ENCODE measurements at places on chromosomes 2 and 18.

GRCh38 chr2:43086451-43087221 is 139.8 kb downstream of the ZFP36L2 start:
- no peak for DNase-seq

DNA sequence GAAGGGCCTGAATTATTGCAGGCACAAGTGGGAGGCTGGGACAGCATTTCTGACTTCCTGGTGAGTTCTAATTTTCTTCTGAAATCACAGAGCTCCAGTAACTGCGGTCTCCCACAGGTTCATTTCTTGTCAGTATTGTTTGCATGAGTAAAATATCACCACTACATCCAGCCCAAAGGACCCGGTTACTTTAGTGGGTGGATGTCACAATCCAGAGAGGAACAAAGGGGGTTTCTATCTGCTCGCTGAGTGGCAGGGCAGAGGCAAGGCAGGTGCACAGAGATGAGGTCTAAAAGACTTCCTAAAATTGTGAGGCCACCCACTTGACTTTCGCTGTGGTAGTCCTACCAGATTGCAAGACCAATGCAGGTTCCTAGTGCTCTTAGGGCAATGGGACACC is 800.4 kb upstream of the ID2 start:
- DNase-seq = no peak

GRCh38 chr18:33541316-33541715 is 36.7 kb upstream of the ASXL3 start:
- no peak for DNase-seq

- no peak for DNase-seq
These were observed 127.9 kb upstream of the SH3BP4 start for GRCh38 chr2:234823877-234824376.

GRCh38 chr2:169300636-169301530 is 61.5 kb downstream of the LRP2 start:
- DNase-seq = no peak

- DNase-seq = no peak
These were observed 1.1 kb upstream of the MAT2A start for GRCh38 chr2:85537600-85538506.

DNA sequence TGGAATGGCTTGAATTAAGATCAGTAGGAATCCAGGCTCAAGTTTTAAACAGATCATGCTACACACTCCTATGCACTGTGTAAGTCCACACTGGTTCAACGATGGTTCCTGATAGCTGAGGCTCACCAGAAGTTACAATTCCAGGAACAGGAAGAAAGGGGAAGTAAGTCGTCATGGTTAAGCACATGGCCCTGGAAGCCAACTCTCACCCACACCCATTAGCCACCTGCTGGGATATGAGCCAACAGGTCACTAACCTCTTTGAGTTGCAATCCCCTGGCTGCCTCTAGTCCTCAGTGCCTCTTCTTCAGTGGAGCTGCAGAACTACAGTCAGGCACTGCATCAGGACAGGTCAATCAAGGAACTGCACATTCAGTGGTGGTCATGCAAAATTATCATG is 133.5 kb downstream of the TMEM182 start:
- DNase-seq = no peak

DNA sequence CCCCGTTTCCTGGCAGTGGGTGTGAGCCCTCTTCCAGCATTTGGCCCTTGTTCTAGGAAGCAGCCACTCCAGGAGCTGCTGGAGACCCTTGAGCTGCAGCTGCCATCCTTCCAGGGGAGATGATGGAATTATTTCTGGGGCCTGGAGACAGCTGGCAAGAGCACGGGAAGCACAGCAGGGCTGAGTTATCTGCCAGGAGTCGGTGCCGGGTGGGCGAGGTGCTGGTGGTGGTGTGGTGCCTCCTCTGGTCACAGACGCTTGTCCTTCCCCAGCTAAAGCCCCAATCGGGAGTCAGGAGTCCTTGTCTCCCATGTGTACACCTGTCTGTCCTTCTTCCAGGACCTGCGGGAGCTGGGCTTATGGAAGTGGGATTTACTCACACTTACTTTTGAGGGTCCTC is 36.0 kb downstream of the DPYSL5 start:
- peak; percentile 6 for DNase-seq

GRCh38 chr2:220224691-220225543 is 597.5 kb downstream of the SLC4A3 start:
- DNase-seq = no peak

DNA sequence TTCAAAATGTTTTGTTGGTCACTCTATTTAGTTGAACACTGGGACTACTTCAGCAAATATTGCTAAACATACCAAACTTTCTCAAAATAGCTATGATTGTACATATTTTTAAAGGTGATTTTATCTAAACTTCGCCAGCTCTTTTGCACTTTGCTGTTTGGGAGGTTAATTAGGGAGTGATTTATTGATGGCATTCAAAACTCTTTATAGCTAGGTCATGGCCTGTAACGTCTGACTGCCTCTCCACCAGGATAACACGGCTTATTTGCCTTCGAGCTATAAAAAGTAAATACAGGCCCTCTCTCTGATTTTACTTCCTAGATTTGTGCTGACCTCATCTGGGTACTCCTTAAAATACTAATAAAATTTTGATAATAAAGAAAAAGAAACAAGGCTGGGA is 931.9 kb downstream of the DCDC2C start:
- DNase-seq = peak; percentile 70

DNA sequence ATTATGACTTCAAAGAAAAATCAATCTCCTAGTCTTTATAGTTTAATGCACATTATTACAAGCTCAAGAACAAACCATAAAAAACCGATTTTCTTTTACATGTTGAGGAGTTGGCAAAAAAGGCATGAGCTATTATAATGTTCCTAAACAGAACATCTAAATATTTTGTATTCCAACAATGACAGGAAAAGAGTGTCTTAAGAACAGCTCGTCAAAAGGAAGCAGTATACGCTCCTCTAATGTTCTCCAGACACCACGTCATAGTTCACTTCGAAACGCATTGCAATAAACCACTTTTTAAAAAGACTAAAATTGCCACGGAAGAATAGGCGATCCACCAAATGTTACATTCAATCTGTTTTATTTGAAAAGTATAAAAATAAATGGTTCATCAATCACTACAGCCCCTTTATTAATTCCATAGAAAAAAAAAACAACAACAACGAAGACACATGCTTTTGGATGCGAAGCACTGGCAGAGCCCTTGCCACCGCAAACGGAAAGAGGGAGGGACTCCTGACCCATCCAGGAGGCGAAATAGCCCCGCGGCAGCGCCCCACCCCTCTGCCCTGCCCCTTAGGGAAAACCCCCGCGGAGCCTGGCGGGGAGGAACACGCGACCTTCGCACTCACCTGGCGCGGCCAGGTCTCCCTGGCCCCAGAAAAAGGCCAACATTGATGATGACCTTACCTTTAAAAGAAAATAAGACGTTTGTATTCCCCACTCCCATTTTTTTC is 45.8 kb downstream of the MBP start:
- DNase-seq = no peak

- no peak for DNase-seq
These were observed 401.6 kb downstream of the XIRP2 start for GRCh38 chr2:167289651-167290410.

DNA sequence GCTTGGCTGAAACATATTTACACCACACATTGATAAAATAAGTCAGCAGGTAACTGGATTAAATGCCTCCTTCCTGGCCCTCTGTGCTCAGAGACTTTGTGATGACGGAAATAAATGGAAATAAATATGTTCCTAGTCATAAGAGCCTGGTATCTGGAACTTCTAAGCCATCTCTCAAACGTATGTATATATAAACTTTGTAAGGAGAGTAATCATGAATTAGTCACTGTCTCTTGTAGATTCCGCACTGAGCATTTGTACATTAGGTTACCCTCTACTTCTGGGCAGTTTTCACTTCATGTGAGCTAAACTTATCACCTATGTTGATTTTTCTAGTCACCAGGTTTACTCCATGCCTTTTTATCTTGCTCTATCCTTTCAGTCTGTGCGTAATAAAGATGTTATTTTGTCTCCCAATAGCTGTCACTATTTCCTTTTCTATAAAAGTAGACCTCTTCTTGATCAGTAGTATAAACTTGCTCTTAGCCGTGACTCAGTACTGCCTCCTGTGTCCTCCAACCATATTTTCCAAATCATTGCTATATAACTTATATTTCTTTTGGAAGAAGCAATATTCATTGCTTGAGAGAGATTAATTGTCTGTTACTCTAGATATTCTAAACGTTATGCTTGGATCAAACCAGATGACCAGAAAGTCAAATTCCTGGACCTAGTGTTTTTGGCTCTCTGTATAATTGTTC is 53.2 kb downstream of the FEZ2 start:
- no peak for DNase-seq

GRCh38 chr2:188785061-188785460 is 189.1 kb upstream of the COL3A1 start:
- no peak for DNase-seq

DNA sequence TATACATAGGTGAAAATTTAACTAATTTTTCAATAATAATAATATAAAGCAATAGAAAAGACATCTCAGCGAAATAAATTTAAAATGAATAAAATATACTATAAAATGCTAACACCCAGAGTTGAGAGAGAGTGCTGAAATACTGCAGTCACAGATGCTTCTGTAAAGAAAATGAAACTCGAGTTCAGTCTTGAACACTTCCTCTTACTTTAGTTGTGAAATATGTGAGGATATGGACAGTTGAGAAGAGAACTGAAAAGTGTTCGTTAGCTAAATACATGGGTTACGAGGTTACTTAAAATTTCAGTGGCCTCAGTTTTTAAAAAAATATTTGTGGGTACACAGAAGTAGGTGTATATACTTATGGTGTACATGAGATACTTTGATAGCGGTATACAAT is 106.8 kb downstream of the DNAH7 start:
- DNase-seq = no peak

DNA sequence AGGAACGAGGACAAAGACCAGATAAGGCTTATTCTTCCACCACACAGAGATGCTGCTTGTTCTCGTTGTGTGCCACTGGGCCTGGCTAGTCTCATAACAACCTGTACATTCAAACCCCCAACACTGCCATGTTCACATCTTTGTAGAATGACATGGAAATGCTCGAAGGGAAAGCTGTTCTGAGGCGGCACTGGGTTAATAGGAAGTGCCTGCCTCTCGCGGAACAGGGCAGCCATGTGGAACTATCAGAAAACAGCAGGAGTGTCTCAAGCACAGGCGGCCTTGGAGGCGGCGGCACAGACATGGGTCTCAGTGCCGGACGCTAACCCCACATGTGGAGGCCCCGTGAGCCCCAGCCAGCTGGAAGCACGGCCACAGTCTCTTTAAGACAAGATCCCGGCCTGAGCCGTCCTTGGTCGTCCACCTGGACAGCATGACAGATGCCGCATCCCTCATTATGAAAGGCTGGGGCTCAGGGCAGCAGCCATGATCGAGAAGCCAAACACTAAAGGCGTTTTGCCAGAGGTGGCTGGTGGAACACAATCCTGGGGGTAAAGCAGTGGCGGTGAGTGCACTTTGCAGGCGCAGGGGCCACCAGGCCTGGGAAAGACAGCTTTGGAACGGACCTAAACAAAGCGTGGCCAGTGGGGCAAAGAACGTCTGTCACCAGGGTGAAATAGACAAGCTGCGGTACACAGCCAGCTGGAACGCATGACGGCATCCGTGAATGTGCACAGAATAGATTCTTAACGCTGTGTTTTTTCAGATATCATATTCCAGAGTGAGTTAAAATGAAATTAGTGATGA is 161.0 kb downstream of the HDAC4 start:
- DNase-seq = no peak

DNA sequence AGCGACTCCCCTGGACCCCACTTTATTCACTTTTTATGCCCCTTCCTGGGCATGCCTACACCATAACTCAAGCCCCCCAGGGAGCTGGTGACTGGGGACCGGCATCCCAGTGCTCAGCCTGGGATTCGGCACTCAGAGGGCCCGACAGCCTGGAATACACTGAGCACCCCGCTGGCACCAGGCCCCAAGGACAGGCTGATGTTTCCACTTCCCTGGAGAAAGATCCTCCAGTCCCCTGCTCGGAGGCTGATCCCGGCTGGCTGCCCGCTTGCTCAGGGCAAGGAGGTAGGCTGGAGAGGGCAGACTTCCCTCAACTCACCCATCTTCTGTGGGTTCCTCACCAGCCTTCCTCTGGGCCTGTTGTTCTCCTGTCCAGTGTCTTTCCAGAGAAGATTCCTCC is 36.6 kb downstream of the ODC1 start:
- DNase-seq = no peak

- DNase-seq = no peak
These were observed 110.0 kb upstream of the ETAA1 start for GRCh38 chr2:67286981-67287759.

GRCh38 chr18:48319801-48320638 is 89.2 kb downstream of the ZBTB7C start:
- DNase-seq = peak; percentile 80

DNA sequence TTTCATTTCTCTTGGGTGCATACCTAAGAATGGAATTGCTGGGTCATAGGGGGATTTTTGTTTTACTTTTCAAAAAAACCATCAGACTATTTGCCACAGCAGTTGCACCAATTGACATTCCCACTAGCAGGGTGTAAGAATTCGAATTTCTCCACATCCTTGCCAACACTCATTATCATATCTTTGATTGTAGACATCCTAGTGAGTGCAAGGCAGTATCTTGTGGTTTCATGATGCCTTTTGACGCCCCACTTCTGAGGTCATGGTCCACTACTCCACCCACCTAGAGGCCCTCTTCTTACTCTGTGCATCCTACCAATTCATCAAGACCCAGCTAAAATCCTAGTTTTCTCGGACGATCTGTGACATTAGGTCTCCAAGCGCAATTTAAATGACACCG is 161.9 kb downstream of the MYO5B start:
- no peak for DNase-seq

- no peak for DNase-seq
These were observed 1.1 kb downstream of the CHN1 start for GRCh38 chr2:175003875-175004729.

DNA sequence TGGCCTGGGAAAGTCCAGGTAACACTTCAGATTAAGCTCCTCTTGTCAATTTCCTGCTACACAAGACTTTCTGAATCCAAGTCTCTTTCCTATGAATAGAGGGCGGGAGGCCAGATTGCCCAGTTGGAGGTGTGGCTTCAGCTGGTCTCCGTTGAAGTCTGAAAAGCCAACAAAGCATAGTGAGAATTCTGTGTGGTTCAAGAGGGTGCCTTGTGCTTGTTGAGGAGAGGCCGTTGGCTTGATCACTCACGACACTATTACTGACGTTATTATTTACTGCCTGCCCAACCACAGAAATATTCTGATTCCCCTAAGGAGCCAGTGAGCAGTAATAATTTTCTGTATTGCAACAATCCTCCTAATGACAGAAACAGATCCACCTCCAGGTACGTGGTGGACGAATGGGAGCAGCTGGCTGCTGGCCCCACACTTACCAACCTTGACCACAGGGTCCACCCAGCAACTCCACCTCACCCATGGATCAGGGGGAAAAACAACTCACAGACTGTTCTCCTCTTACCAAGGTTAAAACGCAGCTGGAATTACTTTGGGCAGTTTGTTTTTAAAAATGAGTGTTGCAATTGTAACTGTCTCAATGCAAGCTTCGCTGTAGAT is 21.9 kb downstream of the NRP2 start:
- no peak for DNase-seq

GRCh38 chr2:148459377-148459778 is 185.2 kb upstream of the EPC2 start:
- no peak for DNase-seq
